ENCODE measurements at places on chromosomes 16 and 17.

GRCh38 chr17:44069974-44070454 is 521 bp upstream of the G6PC3 start:
- no peak for DNase-seq

GRCh38 chr17:35775039-35775438 is 14.4 kb downstream of the C17orf50 start:
- DNase-seq, result no peak

DNA sequence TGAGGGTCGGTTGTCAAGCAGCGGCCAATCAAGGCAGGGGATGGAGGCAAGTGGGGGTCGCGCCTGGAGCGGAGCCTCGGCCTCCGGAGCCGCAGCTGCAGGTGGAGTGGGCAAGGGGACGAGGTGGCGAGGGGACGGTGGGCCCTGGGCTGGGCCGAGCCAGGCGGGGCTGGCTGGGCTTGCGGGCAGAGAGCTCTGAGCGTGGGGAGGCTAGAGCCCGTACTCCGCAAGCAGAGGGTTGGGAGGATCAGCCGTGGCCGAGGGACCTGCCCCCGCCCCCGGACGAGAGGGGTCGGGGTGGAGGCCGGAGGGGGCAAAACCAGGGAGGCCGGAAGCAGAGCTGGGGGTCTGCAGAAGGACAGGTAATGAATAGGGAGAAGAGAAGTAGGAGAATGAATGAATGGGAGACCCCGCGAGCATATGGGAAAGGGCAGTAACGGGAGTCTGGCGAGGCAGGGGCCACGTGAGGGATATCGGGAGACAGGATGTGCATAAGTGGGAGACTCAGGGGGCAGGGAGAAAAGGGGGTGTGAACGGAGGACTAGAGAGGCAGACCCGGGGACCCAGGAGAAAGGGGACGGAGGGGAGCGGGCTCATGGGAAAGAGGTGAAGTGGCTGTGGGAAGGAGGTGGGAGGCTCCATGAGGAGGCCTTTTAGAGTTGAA is at the start of gene KATNB1:
TSS of gene KATNB1 (plus strand) at position 16 of the 664 bp plus-strand sequence. CDS start 1,474 bp downstream, outside the sequence.
- DNase-seq, result no peak

GRCh38 chr16:4015275-4016004 is 100.8 kb downstream of the ADCY9 start:
- no peak for DNase-seq

DNA sequence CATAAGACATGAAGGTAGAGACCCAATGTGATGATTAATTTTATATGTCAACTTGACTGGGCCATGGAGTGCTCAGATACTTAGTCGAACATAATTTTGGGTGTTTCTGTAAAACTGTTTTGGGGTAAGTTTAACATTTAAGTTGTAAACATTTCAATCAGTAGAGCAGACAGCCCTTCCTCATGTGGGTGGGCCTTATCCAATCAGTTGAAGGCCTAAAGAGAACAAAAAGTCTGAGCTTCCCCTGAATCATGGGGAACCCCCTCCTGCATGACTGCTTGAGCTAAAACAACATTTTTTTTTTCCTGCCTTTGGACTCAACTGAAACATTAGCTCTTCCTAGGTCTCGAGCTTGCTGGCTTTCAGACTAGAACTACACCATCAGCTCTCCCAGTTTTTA is 327.3 kb upstream of the SOX9 start:
- no peak for DNase-seq

DNA sequence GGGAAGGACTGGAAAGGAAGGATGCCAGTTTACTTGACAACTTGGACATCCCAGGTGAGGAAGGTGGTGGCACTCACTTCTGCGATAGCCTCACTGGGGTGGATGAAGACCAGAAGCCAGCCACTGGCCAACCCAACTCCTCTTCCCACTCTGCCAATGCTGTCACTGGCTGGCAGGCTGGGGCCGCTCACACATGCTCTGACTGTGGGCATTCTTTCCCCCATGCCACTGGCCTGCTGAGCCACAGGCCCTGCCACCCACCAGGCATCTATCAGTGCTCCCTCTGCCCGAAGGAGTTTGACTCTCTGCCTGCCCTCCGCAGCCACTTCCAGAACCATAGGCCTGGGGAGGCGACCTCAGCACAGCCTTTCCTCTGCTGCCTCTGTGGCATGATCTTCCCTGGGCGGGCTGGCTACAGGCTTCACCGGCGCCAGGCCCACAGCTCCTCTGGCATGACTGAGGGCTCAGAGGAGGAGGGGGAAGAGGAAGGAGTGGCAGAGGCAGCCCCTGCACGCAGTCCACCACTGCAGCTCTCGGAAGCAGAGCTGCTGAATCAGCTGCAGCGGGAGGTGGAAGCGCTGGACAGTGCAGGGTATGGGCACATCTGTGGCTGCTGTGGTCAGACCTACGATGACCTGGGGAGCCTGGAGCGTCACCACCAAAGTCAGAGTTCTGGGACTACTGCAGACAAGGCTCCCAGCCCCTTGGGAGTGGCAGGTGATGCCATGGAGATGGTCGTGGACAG is 4.5 kb downstream of the ZNF646 start:
- DNase-seq, result no peak

- DNase-seq, result no peak
These were observed 11.4 kb downstream of the ACSF2 start for GRCh38 chr17:50437409-50437808.

- no peak for DNase-seq
These were observed 49.2 kb downstream of the NXPH3 start for GRCh38 chr17:49624896-49625295.

- DNase-seq, result no peak
These were observed 8.7 kb upstream of the TMEM88 start for GRCh38 chr17:7846063-7846735.

GRCh38 chr17:5948811-5949210 is 121.4 kb upstream of the WSCD1 start:
- no peak for DNase-seq

- no peak for DNase-seq
These were observed 81.5 kb upstream of the TNRC6C start for GRCh38 chr17:77877036-77877435.

- no peak for DNase-seq
These were observed 52.2 kb upstream of the MED9 start for GRCh38 chr17:17424552-17424951.

DNA sequence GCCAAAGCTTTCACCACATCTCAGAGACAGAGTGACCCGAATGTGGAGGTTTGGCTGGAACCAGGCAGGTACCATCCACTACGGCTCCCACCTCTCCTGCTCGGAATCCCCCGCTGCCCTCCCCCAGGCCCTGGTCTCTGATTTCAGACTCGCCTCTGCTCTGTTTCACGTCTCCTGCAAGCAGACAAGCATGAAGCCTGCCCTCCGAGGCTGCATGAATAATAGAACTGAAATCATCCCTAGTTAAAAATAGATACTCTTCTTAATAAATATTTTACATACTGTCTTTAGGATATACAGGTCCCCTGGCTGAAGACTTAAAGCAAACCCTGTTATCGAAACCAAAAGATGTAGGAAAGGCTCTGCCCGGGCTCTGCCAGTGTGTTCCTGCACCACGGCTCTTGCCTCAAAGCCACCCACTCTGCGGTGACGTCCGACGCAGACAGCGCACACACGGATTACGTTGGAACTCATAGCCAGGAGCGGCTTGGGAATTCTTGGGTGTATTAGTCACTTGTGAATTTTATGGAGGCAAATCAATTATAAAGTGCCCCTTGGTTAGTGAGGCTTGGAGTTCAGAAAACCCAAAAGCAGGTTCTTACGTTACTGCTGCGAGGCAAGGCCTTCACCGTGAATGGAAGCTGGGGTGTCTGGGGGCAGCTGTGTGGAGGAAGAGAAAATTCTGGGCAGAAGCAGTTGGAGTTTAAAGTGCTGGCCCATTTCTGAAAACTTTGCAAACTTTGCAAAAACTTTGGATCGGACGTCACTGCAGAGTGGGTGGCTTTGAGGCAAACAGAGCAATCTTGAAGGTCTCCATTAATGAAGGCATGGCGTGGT is 25.6 kb upstream of the NPTX1 start:
- no peak for DNase-seq

DNA sequence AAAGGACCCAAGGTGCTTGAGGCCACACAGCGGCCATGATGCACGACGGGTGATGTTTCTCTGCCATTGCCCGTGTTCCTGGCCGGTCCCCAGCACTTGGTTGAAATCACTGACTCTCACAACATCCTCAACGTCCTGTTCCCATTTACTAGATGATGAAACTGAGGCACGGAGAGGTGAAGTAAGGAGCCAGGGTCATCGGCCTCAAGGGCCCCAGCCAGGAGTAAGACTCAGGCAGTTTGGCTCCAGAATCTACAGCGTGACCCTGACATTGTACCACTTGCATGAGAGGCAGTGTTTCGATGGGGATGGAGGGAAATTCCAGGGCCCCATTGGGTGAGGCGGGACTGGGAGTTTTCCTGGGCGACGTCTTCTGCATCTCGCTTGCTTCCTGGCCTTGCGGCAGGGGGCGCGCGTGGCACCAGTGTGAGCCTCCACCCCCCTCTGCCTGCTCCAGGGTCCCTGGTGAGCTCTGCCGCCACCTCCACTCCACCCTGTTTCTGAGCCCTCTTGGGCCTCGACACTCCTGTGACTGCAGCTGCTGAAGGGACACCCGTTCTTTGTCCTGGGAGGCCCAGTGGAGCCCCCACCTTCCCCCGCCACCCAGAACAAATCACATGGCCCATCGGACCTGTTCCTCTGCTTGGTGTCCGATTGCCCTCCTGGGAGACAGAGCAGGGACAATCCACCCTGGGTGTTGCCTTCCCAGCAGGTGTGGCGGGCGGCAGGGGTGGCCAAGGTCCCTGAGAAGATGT is 133.0 kb upstream of the GSE1 start:
- DNase-seq, result no peak

DNA sequence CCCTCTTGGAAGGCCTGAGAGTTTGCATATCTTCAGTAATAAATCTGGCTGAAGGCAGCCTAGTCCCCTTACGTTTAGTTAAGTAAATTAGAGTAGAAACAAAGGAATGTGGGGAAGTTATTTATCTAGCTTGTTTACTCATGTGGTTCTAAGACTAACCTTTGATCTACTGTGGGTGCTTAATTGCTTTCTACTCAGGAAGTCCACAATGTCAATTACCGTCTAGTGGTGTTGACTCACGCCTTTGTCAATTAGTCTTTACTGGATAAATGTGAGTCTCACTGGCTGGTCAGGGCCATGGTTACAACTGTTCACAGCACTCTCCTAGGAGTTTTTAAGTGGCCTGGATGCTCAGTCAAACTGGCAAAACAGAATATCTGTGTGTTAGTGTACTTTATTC is 2338.4 kb downstream of the TP53TG3F start:
- no peak for DNase-seq

GRCh38 chr16:72291531-72291981 is 119.6 kb upstream of the PMFBP1 start:
- no peak for DNase-seq

DNA sequence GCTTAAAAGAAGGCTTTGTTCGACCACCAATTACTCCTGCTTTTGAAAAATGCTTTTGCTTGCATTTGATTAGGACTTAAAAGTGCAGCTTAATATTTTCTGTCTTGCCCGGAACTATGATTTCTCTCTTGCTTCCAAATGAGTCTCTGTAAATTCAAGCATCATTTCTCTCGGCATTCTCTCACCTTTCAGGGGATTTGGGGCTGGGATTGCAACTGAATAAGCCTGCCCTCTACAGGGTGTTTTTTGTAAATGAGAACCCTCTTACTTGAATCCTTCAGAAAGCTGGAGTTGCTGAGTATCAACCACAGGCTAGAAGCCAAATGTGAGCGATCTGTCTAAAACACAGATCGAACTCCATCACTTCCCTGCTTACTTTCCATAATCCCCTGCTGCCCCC is 234.6 kb downstream of the TMEM114 start:
- DNase-seq, result no peak

GRCh38 chr16:73601911-73602310 is 554.0 kb upstream of the ZFHX3 start:
- no peak for DNase-seq

DNA sequence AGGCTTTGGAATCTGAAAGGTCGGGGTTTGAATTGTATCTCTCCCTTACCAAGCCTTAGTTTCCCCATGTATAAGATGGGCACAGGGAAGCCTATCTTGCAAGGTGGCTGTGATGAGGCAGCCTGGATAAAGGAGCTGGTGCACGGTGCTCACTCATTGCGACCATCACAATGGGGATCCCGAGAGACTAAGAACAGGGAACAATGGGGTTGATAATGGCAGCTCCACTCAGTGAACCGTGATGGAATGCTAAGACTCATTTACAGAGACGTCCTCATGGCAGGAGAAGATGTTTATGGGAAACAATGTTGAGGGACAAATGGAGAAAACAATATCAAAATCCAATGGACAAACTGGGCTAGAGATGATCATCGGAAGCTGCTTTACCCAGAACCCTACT is 81.8 kb downstream of the SPACA3 start:
- no peak for DNase-seq

DNA sequence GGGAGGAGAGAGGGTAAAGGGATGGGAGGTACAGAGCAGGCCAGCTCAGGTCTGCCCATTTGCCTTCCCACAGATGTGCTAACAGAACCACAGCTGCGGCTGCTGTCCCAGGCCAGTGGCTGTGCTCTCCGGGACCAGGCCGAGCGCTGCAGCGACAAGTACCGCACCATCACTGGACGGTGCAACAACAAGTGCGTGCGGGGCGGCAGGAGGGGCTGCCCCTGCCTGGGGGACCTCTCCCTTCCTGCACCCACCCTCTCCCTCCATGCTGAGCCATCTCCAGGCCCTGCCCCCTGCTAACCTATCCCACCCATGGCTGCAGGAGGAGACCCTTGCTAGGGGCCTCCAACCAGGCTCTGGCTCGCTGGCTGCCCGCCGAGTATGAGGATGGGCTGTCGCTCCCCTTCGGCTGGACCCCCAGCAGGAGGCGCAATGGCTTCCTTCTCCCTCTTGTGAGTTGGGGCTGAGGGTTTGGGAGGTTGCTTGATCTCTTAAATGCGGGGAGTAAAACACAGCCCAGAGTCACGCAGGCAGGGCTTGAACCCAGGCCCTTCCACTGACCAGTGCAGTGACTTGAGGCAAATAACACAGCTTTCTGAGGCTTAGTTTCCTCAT is 1.2 kb downstream of the EPX start:
- no peak for DNase-seq

DNA sequence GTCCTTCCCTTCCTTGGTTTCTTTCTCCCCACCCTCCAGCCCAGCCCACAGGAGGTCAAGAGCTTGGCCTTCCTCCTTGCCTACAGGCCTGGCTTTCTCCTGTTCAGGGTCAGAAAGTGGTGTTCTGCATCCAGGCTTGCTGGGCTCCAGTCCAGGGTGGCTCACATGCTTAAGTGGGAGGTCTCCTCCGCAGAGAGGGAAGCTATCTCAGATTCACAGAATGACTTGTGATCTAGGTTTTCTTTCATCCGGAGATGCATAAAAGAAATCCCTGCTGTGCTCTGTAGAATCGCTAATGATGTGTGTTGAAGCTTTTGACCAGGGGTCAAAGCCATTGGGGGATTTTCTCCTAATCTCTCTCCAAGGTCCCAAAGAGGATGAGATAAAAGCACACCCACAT is 382.3 kb upstream of the EEF2KMT start:
- DNase-seq, result no peak

- DNase-seq, result no peak
These were observed 51.2 kb upstream of the DHX40 start for GRCh38 chr17:59513934-59514841.

- no peak for DNase-seq
These were observed 41.3 kb upstream of the ZCCHC14 start for GRCh38 chr16:87534030-87534653.

GRCh38 chr17:67414130-67414529 is 37.0 kb downstream of the PITPNC1 start:
- no peak for DNase-seq

Measured in stimulated activated CD4-positive, alpha-beta T cell treated with anti-CD3 and anti-CD28 coated beads, Interleukin-12 subunit alpha, Interleukin-12 subunit beta, amount 100 ng/mL, for 48 hours (primary cell).